Upper lobe of left lung (tissue), 6 donors: ENCODE measurements at places on chromosomes 5 and 9.

GRCh38 chr9:74551266-74551665 lies 54.1 kb downstream of the RORB start:
- no peak overlapping the region for H3K4me3 ChIP-seq
- H3K36me3 ChIP-seq = no peaks in the 10 kb centered on the region
- no peak for DNase-seq
- H3K27ac ChIP-seq = no peak overlapping the region
- H3K27me3 ChIP-seq = no peaks in the 10 kb centered on the region

DNA sequence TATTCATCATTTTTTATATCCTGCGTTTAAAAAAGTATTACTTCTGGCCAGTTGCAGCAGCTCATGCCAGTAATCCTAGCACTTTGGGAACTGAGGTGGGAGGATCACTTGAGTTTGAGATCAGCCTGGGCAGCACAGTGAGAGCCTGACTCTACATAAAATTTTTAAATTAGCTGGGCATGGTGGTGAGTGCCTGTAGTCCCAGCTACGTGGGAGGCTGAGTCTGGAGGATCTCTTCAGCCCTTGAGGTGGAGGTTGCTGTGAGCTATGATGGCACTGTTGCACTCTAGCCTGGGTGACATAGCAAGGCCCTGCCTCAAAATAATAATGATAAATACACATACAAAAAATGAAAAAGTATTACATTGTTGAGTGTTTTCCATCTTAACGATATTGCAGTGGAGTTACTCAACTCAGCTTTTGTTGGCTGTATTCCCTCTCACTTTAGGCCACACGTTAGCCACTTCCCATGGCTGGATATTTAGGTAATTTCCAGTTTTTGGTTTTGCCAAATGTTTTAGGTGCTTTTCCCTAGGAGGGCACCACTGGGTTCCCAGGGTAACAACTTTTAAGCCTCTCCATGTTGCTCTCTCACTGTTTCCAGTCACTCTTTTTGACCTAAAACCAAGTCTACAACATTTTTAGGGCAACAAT lies 20.6 kb downstream of the SHB start:
- H3K27ac ChIP-seq = peak overlapping the region; percentile 83
- no peaks in the 10 kb centered on the region for H3K36me3 ChIP-seq
- DNase-seq = no peak
- peaks cover 44% of the 10 kb centered on the region for H3K4me1 ChIP-seq
- H3K4me3 ChIP-seq = no peak overlapping the region

- no peak overlapping the region for H3K4me3 ChIP-seq
- no peak overlapping the region for H3K27ac ChIP-seq
- no peaks in the 10 kb centered on the region for H3K4me1 ChIP-seq
- no peaks in the 10 kb centered on the region for H3K27me3 ChIP-seq
- H3K36me3 ChIP-seq = no peaks in the 10 kb centered on the region
These were observed 181.0 kb upstream of the MAST4 start for GRCh38 chr5:66415208-66415607.

DNA sequence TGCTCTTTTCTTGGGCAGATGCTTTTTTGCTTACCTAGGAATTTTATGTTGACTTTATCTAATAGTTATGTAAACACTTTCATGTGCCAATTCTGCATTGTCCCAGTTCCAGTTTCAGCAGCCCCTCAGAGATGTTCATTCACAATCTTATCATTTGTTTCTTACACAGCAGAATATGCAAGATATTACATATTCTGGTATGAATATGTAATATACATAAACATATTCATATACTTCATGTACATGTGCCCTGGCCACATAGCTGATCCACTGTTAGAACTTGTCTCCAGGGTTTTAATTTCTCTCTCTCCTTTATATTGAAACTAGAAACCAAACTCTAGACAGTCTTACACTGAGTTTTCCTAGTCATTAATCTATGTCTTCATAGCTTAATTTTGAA lies 90.2 kb upstream of the PARP8 start:
- H3K27ac ChIP-seq = no peak overlapping the region
- H3K4me3 ChIP-seq = no peak overlapping the region
- H3K27me3 ChIP-seq = no peaks in the 10 kb centered on the region
- no peaks in the 10 kb centered on the region for H3K4me1 ChIP-seq
- no peaks in the 10 kb centered on the region for H3K36me3 ChIP-seq
- DNase-seq = no peak

DNA sequence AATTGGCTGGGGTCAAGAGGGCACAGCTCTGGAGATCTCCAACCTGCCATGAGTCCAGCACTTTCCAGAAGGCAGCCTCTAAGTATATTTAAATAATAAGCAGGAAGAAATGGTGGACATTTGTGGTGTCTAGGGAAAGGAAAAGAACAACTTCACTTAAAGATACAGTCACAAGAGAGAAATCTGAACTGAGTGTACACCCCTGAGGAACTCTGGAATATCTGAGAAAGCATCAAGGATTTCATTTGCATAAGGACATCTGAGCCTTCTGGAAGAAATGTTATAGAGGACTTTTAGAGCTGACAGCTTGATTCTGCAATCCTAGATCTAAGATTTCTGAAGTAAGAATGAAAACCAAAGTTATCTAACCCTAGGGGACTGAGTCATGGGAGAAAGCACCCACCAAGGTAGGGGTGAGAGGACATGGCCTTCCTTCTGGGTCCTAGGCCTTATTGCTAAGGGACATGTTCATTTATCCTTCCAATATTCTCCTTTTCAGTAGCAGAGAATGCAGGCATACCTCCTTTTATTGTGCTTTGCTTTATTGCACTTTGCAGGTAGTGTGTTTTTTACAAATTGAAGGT lies 253.4 kb upstream of the SLC24A2 start:
- H3K4me3 ChIP-seq = no peak overlapping the region
- H3K36me3 ChIP-seq = no peaks in the 10 kb centered on the region
- H3K4me1 ChIP-seq = peaks cover 4% of the 10 kb centered on the region
- no peak for DNase-seq
- no peaks in the 10 kb centered on the region for H3K27me3 ChIP-seq
- no peak overlapping the region for H3K27ac ChIP-seq
